ENCODE measurements at places on chromosomes 6 and 20. TPM values are rescaled to one million over a fixed set of nuclear protein-coding genes. Genes with fewer than 3 reads are reported as not detected.

PROCR gene
- 178 TPM for total RNA-seq

MUCL3 gene
- not detected for total RNA-seq

NT5E gene
- 62.1 TPM for total RNA-seq

POM121L2 gene
- total RNA-seq: not detected

IPCEF1 gene
- total RNA-seq: not detected

OR12D3 gene
- total RNA-seq: not detected

DNAAF9 gene
- 11.8 TPM for total RNA-seq

ULBP1 gene
- 7.2 TPM for total RNA-seq

SLC16A10 gene
- 2.5 TPM for total RNA-seq

IYD gene
- total RNA-seq: not detected

VIP gene
- not detected for total RNA-seq

Data from NCI-H460 (cell line).